ENCODE measurements at places on chromosomes 2 and 18.

- no peak for DNase-seq
These were observed 1339.0 kb downstream of the LRP1B start for GRCh38 chr2:140791802-140792201.

DNA sequence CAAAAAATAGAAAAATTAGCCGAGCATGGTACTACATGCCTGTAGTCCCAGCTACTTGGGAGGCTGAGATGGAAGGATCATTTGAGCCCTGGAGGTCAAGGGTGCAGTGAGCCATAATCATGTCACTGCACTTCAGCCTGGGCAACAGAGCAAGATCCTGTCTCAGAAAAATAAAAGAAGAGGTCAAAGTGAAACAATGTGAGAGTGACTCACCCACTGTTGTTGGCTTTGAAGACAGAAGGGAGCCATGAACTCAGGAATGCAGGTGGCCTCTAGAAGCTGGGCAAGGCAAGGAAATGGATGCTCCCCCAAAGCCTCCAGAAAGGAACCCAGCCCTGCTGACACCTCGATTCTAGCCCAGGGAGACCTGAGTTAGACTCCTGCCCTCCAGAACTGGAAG lies 3.7 kb upstream of the TMEM214 start:
- DNase-seq = no peak

GRCh38 chr18:68441241-68441640 lies 273.7 kb downstream of the TMX3 start:
- no peak for DNase-seq

DNA sequence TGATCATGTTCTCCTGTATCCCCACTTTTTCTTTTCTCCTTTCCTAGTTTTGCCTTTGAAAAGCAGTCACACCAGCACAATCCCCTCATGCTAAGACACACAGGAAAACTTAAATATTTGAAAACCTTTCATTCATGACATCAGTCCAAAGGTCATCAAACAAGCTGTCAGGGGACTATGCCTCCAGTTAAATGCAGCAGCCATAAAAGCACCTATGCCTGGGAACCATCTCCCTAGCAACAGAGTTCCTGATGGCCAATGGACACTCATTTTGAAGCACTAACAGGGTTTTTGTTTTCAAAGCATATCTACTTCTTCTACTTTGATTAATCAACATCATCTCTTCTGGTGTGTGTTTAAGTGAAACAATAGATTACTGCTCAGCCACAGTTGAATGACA lies 286.4 kb upstream of the PARD3B start:
- no peak for DNase-seq

DNA sequence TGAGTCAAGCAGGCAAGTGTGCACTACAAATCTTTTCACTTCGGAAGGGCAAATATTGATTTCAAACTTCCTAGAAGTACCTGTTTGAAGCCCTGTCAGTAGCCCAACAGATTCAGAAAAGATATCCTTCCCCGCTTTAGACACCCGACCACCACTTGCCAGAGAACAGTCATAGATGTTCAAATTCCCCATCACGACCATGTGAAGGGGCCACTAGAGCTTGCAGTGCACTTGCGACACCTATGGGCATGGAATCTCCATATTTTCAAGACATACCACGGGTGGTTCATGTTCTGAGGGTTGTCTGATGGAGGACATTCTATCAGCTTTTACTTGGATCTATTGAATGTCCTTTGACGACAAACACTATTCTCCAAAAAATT lies 23.8 kb downstream of the GNLY start:
- DNase-seq = no peak

DNA sequence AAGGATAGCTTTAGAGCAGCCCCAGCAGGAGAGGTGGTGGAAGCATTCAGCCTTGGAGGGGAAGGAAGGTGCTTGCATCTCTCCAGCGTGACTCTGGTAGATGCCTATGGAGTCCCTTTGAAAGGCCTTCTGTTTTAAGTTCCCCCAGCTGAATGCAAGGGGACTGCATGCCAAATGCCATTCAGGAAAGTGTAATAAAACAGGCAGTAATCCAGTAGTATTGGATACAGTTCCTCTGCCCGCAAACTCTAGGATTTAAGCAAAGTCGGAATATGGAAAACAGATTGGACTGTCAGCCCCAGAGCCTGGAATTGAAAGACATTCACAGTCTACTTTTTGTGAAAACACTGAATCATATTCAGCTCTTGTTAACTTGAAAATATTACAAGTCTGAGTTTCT lies 125.2 kb upstream of the GAREM1 start:
- DNase-seq = no peak

GRCh38 chr2:15313657-15314056 lies 247.5 kb downstream of the NBAS start:
- no peak for DNase-seq

DNA sequence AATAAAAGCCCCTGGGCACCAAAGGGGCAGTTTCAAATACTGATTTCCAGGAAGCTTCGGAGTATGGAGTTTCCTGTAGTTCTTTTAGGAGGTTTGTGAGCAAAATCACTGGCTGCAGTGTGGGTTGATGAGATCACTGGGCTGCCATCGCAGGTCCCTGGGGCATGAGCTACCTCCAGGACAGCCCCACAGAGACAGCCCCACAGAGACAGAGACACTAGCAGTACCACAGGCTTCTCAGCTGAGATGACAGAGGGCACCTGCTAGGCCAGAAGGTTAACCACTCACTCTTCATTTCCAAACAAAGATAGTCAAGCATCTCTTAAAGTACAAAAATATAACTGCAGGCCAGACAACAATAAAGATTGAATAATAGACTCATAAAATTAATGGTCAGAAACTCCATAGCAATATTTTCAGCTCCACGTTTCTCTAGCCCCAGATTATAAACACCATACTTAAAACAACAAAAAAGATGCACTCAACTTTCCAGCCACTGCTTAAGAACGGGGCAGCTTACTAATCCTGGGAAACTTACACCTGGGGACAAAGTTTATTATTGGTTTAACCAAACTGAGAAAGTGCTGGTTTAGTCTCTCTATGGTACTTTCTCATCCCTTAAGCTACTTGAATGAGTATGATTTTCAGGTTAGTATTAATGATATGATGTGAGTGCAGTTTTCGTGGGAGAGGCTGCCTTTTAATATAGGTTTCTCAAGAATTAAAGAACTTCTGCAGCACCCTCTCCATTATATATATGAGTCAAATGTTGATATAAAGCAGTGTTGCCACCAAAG lies 11.6 kb downstream of the AFF3 start:
- no peak for DNase-seq

DNA sequence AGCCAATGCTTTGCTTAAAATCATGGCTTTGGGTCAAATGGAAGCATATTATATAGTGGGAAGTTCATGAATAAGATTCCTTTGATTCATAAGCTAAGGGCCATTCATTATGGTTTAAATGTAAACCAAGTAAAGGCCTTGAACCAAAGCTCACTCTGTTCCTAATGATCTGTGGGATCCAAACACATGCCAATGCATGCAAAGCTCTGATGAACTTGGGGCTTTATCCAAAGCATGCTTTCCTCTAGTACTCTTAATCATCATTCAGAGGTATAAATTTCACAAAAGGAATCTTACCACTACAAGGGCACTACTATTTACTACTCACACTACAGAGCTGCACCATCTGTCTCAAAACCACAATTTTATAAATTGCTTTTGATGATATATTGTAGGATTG lies 102.8 kb upstream of the RBMS1 start:
- DNase-seq = no peak

GRCh38 chr2:73163483-73164367 lies 38.6 kb upstream of the NOTO start:
- peak; percentile 51 for DNase-seq

GRCh38 chr2:190517468-190517867 lies 17.1 kb downstream of the NEMP2 start:
- no peak for DNase-seq

DNA sequence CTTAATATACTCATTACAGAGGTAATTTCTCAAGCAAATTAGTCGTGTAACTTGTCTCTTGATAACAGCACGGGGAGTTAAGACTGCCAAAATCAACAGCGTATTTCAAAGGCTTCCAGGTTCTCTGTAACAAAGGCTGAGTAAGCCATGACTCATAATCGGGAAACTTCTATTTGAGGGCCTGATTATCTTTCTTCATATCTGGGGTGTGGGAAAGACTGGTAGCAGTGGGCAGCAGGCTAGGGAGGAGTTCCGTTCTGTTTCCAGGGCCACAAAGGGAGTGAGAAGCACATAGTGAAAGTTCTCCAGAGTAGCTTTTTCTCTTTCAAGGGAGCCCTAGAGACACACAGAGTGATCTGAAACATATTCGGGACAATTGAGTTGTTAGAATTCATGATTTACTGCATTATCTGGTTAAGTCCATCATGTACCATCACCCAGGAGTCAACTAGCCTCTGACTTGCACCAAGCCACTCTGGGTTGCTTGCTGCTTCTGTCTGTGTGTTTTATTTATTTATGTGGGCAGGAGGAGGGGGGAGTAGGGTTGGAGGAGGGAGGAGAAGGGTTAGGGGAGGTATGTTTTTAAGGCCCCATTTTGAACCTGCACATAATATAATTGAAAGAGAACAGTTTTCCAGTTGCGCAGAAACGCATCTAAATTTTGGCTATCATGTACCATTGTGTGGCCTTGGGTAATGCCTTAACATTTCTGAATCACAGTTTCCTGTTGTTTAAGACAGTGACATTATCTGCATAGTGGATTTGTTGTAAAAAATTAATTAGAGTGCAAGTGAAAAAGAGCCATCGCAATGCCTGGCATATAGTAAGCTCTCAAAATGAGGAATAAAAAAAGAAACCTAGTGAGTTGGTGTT lies 80.5 kb upstream of the ITPRID2 start:
- no peak for DNase-seq

All from stimulated activated CD4-positive, alpha-beta T cell treated with anti-CD3 and anti-CD28 coated beads, Interleukin-15, amount 100 ng/mL, for 1 hour (primary cell).